Activated T-helper 1 cell treated with anti-CD3 and anti-CD28 coated beads, Interleukin-12 subunit alpha, Interleukin-12 subunit beta, Interleukin-2, Interleukin-4 antibody, amounts not matched to agents 30 ng/mL and 10 ng/mL and 1 ng/mL, durations not matched to agents 14 hours and 24 hours and 36 hours (primary cell): ENCODE measurements at places on chromosomes 5 and 9.
A peak's percentile ranks its signal among the peaks of the same experiment; 100 is the strongest.

DNA sequence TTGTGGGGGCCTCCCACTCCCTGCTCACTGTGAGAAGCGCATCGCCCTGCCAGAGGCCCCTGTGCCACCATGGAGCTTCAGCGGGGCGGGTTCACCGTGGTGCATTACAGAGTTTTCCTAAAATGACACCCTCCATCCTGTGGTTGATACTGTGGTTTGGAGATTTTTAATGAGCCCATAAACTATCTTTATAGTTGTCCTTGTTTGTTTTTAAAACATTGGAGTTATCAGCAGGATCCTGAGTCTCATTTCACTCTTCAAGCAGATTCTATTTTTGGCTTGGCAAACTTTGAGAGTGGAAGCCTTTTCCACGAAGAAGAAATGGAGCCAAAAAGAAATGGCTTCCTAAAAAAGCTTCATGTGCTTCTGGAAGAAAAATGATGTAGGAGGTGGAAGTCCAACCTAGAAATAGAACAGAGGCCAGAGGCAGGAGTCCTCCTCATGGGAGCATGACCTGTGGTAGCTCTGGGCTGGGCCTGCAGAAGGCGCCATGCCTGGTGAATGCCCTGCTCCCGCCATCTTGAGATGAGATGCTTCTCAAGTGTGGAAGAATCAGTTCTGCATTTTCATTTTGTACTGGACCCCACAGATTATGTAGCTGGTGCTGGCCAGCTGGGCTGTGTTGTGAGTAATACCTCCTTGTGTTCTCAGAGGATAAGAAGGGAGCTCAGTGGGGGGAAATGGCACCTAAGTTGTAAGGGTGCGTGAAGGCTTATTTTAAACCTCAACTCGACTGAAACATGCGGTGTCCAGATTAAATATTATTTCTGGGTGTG lies 79.0 kb upstream of the RAI14 start:
- no peak for DNase-seq

DNA sequence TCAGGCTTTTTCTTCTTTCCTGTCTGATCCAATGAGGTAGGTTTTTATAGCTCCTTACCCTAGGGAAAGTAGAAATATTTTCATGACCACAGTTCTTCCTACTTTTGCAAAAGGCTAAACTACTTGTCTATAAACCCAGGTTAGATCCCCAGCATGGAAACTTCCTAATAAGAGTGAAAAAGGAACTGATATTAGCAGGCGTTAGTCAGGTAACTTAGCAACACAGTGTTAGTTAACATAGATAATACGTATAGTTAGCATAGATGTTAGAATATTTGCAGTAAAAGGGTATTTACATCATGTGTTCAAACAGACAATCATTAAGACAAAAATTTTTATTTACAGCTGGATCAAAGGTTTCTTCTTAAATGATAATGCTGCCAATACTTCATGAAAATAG lies 162.9 kb upstream of the DAB2 start:
- no peak for DNase-seq

DNA sequence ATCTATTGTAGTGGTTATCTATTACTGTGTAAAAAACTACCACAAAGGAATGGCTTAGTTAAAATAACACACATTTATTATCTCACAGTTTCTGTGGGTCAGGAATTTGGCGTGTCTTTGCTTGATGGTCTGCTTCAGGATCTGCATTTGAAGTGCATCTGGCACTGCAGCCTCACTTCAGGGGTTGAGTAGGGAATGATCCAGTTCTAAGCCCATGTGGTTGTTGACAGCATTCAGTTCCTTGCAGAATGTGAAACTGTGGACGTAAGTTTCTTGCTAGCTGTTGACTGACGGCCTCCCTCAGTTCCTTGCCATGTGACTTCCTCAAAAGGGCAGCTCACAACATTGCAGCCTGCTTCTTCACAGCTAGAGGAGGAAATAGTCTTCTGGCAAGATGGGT lies 2.1 kb upstream of the OGN start:
- peak; percentile 28 for DNase-seq

DNA sequence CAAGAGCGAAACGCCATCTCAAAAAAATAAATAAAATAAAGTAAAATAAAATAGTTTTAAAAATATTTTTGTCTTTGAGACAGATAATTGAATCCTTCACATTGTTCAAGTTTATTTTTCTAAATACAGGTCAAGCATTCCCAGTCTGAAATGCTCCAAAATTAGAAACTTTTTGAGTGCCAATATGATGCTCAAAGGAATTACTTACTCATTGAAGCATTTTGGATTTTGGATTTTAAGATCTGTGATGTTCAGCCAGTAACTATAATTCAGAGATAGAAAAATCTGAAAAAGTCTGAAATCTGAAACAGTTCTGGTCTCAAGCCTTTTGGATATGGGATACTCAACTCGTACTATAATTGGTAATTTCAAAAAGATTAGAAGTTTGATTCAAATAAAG lies 39.8 kb downstream of the RBM27 start:
- DNase-seq, result no peak

DNA sequence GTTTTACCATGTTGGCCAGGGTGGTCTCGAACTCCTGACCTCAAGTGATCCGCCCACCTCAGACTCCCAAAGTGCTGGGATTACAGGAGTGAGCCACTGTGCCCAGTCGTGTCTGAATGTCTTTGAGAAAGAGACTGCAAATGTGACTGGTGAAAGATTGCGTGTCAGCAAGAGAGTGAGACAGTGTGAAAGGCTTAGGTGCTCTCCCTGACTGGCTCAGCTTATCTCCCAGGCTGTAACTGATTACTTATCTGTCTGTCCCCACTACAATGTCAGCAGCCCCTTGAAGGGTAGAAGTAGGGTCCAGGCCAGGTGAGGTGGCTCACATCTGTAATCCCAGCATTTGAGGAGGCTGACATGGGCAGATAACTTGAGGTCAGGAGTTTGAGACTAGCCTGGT lies 3.4 kb upstream of the FGFR4 start:
- no peak for DNase-seq

DNA sequence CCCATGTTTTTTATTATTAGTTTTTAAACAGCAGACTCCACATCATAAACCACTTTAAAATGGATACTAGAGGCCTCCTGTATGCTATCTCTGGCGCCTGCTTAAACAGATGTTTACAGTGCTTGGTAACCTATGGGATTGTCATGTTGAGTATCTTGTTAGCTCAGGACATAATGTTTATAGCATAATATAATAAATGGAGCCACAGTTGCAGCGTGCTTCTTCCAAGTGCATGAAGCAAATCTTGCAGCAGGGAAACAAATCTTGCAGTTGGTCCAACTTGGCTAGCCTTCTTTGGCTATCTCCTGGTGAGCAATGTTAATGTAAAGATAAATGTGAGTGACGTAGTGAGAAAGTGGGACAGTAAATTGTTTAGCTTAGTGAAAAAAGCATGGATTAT lies 2.8 kb downstream of the GHR start:
- DNase-seq, result no peak

DNA sequence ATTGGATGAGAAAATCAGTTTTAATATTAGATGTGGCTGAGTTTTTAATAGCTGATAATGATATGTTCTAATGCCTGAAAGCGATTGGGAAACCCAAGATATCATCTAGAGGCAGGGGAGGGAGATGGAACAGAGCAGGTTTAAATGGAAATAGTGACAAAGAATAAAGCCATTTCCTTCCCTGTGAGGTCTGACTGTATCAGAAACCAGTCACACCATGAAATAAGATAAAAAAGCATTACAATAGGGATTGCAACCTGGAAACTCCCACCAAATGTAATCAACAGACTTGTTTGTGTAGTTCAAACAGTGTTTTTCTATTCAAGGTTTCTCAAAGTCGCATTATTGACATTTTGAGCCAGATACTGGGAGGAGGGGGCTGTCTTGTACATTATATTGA lies 110.1 kb upstream of the SMIM23 start:
- DNase-seq, result no peak

DNA sequence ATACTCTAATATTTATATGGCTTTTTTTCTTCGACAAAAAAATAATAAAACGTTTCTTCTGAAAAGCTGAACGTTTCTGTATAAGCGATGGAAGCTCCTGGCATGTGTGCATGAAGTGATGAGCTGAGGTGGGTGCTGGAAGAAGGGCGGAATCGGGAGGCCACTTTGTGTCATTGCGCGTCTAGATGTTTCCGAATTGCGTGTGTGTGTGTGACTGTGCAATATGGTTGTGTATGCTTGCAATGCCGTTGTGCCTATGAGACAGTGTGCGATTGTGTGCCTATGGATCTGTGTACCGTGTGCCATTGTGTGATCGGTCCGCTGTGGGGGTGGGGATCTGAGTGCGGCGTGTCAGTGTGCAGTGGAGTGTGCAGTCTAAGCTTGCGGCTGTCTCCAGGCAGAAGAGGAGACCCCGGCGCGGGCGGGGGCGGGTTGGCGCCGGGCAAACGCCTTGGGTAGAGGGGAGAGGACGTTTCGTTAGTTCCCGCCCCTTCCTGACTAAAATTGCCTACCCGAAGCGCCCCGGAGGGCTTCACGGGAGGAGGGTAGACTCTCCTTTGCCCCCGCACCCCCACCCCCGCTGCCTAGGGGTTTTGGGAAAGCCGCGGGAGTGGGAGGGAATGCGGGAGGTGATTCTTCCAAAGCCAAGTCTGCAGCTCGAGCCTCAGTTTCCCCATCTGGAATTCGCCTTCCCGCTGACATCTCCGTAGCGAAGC lies 24.2 kb downstream of the PCDHGC5 start:
- DNase-seq, result no peak

GRCh38 chr5:36177715-36178523 lies 26.0 kb downstream of the SKP2 start:
- DNase-seq, result no peak

DNA sequence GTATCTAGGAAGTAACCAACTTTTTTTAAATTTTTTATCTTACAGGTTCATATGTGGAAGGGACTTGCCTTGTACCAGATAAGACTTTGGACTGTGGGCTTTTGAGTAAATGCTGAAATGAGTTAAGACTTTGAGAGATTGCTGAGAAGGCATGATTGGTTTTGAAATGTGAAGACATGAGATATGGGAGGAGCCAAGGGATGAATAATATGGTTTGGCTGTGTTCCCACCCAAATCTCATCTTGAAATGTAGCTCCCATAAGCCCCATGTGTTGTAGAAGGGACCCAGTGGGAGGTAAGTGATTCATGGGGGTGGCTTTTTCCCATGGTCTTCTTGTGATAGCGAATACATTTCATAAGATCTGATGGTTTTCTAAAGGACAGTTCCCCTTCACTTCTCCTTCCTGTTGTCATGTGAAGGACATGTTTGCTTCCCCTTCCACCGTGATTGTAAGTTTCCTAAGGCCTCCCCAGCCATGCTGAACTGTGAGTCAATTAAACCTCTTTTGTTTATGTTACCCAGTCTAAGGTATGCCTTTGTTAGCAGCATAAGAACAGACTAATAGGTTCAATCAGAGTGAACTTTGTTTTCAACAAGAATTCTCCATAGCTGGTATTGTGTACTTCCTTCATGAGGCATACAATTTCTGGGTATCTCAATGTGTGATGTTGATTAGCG lies 535.6 kb upstream of the MEF2C start:
- no peak for DNase-seq

- no peak for DNase-seq
Measured at GRCh38 chr5:82538339-82539034, 260.3 kb upstream of the RPS23 start.

- DNase-seq, result no peak
Measured at GRCh38 chr5:2371419-2371710, 380.1 kb downstream of the IRX2 start.

DNA sequence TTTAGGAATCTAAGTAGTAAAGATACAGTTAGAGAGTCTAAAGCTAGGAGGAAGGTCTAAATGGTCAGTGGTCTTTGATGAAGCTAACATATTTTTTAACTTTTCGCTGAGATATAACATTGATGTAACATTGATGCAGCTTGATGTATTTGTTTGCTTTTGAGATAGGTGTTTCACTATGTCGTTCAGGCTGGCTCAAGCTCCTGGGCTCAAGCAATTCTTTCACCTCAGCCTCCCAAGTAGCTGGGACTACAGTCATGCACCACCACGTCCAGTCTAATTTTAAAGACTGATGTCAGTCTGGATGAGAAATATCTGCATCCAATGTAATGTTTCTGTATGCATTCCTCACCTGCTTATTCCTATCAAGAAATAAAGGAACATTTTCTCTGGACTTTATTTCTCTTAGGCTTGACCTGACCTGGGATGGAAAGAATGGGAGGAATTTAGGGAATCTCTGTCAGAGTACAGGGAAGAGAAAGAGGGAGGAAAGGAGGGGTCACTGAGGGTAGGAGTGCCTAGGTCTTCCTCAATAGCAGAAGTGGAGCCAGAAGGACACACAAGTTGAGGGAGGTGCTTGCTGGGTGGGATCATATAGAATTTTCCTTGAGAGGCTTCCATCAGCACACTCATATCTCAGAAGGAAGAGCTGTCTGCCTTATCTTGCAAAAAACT lies 101.5 kb upstream of the GPBP1 start:
- no peak for DNase-seq

DNA sequence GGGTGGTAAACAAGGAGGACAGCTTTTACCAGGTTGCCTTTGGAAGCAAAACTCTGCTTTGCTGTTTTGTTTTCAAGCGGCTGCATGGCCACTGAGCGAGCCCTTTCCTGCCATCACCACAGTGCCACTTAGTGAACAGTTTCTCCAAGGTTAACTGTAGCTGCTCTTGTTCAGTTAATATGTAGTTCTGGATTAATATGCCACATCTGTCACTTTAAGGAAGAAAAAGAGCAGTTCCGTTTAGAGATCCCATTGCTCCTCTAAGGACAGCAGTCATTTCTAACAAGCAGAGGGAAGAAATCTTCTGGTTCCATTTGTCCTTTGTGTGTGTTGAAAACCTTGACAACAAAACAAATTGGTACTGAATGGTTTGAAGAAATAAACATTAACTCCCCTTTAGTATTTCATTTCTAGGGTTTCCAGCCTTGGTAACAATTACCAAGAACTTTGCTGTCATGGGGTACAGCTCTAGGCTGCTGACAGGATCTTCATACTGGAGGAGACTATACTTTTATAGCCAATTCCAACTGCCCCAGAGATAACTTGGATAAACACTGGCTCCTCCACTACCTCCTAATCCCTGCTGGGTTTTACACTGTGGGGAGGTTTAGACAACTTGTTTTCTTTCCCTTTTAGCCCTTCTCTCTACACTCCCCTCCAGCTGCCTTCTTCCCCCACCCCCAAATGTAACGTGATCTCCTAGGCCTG lies 10.3 kb upstream of the ABL1 start:
- no peak for DNase-seq

GRCh38 chr5:5512543-5512942 lies 90.1 kb downstream of the ICE1 start:
- DNase-seq, result no peak

- DNase-seq, result no peak
Measured at GRCh38 chr5:146832985-146833732, 45.4 kb downstream of the PPP2R2B start.

DNA sequence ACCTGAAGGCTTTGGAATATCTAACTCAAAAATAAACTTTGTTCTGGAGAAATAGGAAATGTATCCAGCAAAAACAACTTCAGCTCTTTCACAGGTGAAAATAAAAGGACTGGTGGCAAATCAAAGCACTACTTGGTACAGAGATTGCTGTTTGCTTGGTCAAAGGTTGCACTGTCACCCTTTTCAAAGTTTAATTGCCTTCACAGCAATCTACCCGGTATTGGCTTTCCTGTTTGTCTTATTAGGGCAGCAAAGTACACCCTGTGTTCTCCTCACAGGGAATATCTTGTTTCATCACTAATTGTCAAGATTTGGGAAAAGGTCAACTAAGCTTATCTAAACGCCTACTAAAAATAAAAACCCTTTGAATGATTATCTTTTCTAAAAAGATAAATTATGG lies 214.1 kb upstream of the ADCY2 start:
- no peak for DNase-seq

- no peak for DNase-seq
Measured at GRCh38 chr5:40227366-40227765, 452.3 kb upstream of the PTGER4 start.

GRCh38 chr5:38602641-38603040 lies 46.2 kb upstream of the LIFR start:
- DNase-seq, result no peak

- no peak for DNase-seq
Measured at GRCh38 chr9:128638580-128638979, 18.1 kb downstream of the DYNC2I2 start.
